ENCODE measurements at places on chromosomes 1 and 21.

GRCh38 chr1:237975903-237976302 is 85.2 kb upstream of the ZP4 start:
- no peak for DNase-seq

- no peak for DNase-seq
These were observed 15.4 kb upstream of the MEX3A start for GRCh38 chr1:156097499-156098178.

- no peak for DNase-seq
These were observed 2.4 kb upstream of the CTTNBP2NL start for GRCh38 chr1:112393631-112393974.

DNA sequence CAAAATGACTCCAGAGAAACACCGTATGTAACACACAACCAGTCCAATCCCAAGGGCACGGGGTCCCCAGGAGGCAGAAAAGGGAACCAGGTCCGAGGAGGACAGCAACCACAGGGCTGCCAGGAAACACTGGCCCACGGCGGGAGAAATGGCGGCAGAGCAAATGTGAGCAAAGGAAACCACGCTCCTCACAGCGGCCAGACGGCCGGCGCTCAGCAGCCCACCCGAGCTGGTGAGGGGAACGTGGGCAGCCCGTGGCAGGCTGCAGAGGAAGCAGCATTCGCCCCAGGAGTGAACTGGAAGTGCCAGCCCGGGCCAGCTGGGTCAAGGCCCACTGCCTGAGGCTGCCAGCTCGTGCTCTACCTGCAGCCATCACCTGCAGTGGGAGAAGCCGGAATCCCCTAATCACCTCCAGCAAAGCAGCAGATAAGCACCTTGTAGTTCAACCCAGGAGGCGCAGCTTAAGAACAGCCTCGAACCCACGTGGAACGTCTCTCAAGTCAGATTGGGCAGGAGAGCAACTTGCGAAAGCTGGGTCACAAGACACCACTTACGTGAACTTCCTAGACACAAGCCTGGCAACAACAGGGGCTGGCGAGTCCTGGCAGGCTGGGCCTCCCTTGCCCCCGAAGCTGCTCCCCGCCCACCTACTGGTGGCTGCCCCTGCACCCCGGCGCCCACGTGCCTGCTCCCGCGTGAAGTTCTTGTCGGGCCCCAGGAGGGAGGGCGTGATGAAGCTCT is 6.7 kb downstream of the SLC19A1 start:
- no peak for DNase-seq

- DNase-seq: peak; percentile 95
These were observed at the start of gene SRM for GRCh38 chr1:11059968-11060830. Gene SRM (minus strand): TSS chr1:11060018. CDS start chr1:11059943, 75 bp downstream.

DNA sequence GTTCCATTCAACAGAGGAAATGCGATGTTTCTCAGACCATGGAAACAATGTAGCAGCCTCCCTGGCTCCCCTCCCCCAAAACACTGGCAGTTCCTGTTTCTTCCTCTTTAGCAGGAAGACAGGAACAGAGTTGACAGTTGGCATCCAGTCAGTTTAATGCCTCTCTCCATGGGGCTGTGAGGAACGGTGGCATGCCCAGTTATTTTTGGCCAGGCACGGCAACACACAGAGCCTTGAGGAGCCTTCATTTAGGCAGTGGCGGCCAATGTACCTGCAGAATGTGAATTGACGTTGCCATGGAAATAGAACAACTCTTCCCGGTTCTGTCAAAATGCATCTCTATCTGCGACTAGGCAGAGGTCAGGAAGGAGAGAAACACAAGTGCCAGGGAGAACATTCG is 330.6 kb downstream of the DSCAM start:
- peak; percentile 30 for DNase-seq

DNA sequence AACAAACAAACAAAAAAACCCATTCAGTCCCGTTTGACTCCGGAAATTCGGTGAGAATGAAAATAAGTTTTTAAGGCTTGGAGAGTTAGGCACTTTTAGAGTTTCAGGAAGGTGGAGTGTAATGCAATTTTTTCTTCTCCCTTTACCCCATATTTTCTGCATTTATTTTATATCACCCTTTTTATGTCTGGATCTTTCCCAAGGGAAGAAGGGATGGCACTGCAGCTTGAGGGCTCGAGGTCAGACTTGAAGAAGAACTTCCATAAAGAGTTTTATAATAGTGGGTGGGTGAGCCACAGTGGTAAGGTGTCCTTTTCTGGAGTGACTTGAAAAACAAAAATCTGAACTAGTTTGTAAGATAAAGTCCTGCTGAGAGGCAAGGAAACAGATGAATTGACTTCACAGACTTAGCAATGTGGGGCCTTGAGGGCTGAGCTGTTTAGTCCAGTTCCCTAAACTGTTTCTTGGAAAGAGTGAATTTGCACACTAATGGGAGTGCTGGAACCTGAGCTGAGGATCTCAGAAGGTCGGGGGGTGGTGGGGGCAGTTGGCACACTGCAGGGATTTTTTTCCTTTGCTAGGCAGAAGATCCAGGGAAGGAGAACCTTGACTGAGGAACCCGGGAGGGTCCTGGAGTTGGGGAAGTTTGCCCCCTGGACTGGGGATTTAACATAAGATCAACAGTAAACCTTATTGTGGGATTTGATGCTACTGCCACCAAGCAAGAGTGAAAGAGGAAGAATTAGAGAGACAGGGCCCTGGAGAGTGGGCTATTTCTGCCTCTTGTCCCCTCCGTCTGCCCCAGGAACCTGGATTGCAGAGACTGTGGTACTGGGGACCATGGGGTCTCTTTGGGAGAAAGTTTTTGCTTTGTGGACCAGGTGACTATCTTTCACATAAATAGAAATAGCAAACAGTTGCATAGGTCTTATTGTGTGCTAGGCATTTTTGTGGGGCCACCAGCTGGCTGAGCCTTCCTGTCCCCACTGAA is 1.8 kb upstream of the MEX3A start:
- no peak for DNase-seq

- no peak for DNase-seq
These were observed at the start of gene C1QC for GRCh38 chr1:22643381-22643780. Gene C1QC (plus strand): TSS chr1:22643633. CDS start chr1:22644024, 391 bp downstream.

DNA sequence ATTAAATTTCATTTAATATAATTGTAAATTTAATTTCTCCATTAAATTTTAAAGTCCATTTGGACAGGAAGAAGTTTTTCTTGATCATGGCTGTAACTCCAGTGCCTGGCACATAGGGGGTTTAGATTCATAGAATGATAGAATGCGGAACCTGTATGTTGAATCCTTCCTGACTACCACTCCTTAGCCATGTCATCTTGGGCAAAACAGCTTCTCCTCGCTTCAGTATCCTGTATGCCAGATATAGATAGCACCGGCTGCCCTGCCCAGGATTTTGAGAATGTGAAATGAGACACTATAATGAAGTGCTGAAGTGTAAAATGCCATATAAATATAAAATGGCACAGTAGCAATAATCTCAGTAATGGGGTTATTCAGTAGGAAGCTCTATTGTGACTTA is 6.4 kb downstream of the DYRK1A start:
- DNase-seq: no peak

GRCh38 chr21:41634211-41634694 is 126.3 kb upstream of the TMPRSS2 start:
- DNase-seq: no peak

DNA sequence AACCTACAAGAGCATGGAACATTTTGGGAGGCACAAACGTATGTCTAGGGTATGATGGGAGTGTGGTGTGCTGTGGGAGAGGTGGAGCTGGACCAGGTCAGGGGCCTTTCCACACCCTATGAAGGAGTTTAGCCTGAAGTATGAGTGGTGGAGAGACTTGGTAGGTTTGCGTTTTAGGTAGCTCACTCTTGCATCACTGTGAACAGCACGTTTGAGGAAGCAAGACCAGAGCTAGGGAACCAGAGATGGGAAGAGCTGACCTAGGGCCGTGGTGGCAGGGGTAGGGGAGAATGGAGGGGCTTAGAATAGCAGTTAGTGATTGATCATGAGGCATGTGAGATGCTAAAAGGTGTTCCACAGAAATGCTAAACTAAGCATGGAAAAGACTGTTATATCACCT is 25.1 kb upstream of the ZFP69B start:
- DNase-seq: no peak

- no peak for DNase-seq
These were observed 161.2 kb upstream of the C1orf87 start for GRCh38 chr1:60234776-60235175.

- peak; percentile 38 for DNase-seq
These were observed 2.2 kb downstream of the CAMK1G start for GRCh38 chr1:209585672-209586071.

GRCh38 chr1:23422241-23422877 is 2.2 kb downstream of the TCEA3 start:
- DNase-seq: peak; percentile 83

GRCh38 chr1:200409761-200410565 is at the start of gene ZNF281:
Gene ZNF281 (minus strand): TSS chr1:200410036. CDS start chr1:200409705, 331 bp downstream.
- peak; percentile 96 for DNase-seq

GRCh38 chr1:92030656-92031107 is 897 bp downstream of the EPHX4 start:
- no peak for DNase-seq

DNA sequence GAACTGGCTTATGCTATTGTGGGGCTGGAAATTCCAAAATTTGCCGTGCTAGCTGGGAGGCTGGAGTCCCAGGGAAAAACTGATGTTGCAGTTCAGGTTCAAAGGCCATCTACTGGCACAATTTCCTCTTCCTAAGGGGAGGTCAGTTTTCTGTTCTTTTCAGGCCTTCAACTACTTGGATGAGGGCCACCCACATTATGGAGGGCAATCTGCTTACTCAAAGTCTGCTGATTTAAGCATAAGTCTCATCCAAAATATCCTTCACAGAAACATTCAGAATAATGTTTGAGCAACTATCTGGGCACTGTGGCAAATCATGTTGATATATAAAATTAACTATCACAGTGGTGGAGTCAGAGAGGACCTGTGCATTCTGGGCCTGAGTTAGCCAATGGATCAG is 21.2 kb upstream of the PTGFR start:
- no peak for DNase-seq

DNA sequence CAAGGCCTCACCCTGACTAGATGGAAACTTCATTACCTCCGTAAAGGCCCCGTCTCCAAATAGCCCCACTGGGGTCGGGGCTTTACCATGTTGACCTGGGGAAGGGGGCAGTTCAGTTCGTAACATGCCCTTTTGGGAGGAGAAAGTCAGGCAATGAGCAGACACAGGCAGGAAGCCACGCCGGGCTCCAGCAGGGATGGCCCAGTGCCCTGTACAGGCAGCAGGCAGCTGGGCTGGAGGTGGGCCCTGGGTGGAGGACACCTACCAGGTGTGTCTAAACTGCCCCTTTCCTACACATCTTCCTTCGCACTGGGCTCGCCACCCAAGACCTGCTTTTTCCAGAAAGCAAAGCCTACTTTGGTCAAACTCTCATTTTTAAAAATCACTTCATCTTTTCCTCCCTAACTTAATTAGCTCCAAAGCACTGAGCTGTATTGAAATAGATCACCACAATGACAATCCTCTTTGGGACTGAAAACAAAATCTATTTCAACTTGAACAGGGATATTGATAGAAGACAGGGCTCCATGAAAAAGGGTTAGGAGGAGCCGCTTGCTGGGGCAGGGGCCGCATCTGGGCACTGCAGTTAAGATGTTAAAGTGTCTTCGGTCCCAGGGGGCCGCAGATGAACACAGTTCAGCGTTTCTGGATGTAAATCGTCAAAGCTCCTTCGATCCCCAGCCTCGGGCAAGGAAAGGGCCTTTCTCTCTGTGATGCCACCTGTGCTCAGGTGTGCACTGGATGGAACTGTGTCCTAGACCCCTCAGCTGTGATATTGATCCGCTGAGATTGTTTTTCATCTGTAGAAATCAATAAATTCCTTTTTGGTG is 104.6 kb downstream of the PDE9A start:
- DNase-seq: no peak
